ENCODE measurements at places on chromosomes 4 and X.

DNA sequence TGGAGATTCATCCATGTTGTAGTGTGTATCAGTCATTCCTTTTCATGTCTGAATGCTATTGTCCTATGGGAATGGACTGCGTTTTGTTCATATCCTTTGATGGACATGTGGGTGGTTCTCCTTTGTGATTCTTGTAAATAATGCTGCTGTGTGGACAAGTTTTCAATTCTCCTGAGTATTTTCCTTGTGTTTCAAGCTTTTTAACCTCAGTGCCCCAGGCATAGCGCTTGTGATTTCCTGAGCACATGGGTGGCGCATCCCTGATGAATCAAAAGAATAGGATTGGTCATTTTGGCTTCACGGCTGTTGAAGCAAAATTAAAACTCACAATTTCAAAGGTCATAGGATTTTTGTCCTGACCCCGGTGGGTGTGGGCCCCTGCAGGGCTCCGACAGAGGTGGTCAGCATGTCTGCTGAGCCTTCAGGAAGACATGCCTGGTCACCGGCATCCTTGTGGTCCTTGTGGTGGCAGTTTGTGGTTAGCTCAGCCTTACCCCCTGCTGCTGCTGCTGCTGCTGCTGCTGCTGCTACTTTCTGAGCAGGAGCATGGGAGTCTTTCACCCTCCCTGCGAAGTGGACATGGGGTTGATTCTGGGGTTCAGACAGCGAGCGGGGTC is 30.0 kb downstream of the SHROOM2 start:
- DNase-seq: no peak

DNA sequence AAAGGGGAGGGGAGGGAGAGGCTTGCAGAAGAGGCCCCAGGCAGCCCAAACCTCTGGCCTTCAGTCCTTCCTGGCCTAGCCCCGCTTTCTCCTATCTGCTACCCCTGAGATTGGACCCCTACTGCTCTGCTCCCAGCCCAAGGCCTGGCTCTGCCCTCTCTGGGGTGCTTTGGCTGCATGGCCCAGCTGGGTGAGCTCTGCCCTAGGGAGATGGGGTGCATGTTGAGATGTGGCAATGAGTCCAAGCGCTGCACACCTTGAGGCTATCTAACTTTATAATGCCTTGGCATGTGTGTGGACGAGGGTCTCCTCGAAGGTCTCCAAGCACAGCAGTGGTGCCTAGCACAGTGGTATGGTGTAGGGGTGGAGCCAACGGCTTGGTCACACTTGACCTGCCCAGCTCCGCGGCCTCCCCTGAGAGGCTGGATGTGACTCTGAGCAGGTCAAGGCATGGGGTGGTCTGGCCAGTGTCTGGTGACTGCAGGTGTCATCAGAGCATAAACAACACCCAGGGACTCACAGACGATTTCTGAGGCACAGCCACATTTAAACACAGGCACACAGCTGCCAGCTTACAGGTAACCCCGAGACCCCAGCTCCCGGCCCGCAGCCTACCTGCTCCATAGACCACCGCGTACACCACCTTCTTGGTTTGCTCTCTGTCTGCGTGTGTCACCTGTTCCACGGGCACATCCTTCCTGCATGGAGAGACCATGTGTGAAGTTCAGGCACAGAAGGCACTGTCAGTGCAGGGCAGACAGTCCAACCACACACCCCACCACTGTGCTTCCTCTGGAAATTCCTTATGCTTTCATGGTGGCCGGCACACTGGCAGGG is 36.3 kb downstream of the NAT8L start:
- DNase-seq: no peak

DNA sequence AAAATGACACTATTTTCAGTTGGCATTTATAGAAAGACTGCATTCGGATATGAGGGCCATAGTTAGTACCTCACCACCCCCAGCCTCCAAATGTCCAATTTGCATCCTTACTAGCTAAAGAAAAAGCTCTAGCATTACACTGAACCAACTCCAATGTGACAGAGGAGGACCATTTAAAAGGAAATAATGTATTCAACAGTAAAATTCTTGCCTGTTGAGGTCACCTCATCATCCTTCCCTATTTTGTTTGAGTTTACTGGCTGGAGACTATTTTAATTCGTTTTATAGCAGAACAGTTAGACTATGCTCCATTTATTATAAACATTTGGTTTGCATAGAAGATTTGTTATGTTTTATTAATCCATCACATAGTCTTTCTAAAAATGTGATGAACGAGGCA is 88.2 kb upstream of the PPARGC1A start:
- no peak for DNase-seq

DNA sequence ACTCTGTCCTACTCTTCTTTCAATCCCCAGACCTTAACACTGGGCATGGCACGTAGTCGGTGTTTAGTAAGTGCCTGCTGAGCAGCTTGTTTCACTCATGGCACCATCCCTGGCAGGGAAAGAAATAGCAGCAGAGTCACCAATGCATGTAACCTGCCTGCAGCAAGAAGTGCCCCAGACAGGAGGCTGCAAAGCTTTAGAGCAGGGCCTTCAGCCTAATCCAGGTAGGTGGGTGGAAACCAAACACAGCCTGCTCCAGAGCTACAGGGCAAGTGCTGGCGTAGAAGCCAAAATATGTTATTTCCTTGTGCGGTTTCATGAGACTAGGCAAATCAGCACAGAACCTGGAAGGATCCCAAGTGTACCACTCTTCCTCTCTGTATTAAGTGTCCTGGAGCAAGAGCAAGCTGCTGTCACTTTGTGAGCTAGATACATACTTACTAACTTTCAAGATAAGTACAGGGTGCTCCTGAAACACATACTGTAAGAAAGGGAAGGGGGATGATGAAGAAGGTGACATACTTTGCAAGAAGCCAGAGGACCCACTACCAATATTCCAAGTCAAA is 5.5 kb downstream of the PROM1 start:
- DNase-seq: no peak

DNA sequence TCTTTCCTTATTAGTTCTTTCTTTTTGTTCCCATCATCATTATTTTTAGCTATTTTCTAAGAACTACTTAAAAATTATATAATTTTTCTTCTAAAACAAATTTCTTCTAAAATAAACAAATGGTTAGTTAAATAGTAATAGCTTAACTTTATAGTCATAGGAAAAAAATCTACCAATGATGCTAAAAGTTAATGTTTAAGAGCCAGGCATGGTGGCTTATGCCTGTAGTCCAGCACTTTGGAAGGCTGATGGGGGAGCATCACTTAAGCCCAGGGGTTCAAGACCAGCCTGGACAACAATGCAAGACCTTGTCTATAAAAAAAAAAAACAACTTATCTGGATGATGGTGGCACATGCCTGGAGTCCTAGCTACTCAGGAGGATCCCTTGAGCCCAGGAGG is 127.1 kb upstream of the ANXA3 start:
- no peak for DNase-seq

- DNase-seq: no peak
These were observed 74.4 kb downstream of the RTL5 start for GRCh38 chrX:72057331-72057730.

DNA sequence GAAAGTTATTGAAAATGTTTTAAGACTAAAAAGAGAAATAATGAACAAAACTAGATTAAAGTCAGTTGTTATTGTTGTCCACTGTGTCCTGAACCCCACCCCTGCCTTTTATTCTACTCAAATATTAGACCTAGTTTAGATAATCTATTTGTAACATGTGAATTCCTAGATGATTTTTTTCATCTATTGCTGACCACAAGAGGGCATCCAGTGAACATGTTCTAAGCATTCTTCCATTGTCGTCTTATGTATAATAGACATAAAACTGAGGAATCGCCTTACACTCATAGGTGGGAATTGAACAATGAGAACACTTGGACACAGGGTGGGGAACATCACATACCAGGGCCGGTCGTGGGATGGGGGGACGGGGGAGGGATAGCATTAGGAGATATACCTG is 36.4 kb upstream of the HPRT1 start:
- no peak for DNase-seq

- no peak for DNase-seq
These were observed 89.0 kb downstream of the ELOVL6 start for GRCh38 chr4:110109455-110109854.

All from activated CD4-positive, alpha-beta T cell treated with anti-CD3 and anti-CD28 coated beads for 24 hours (primary cell).